ENCODE measurements at places on chromosomes 2 and 18. TPM values are rescaled to one million over a fixed set of nuclear protein-coding genes. Genes with fewer than 3 reads are reported as not detected.

DNA sequence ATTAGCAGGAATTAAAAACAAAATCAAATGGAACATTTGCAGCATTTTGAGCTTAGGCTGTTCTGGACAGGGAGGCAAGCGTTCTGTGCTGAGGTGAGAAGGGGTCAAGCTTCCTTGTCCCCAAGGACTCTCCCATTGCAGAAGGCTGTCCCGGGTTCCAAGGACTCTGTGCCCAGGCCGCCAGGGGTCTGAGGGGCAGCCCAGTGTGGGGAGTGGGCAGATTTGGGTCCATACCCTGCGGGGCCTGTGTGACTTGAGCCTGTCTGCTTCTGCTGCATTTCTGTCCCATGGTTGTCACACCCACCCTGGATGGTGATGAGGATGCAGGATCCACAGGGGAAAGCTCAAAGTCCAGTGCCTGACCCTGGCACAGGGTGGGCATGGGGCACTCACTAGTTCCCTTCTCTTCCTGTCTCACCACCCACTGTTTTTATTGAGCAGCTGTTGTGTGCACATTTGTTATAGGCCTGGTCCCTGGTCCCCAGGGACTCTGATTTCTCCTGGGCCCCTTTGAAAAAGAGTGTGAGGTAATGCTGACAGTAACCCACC, 211.4 kb upstream of the HS6ST1 start:
- DNase-seq = no peak

Gene CYP27C1
- 0.11 TPM for total RNA-seq

DNA sequence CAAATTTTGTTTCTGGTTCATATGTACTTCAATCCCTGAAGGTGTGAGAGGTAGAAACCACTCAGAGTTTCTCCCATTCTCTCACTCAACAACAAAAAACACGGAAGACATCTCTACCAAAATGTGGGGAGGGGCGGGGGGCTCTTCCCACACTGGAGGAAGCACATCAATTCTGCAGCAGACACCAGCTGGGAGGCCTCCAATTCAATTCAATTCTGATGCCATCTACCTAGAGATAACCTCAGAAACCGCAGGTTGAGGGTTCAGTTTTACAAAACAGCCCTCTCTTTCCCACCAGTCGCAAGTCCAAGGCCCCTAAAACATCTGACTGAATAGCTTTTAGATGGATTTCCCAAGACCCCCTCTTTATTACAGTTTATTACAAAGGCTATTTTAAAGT, 7.0 kb upstream of the MCFD2 start:
- no peak for DNase-seq

GRCh38 chr2:36597532-36598377, at the start of gene FEZ2:
Gene FEZ2, minus strand, starts transcription at chr2:36598168. Its CDS starts 26 bp downstream, at chr2:36598142.
- peak; percentile 95 for DNase-seq

DNA sequence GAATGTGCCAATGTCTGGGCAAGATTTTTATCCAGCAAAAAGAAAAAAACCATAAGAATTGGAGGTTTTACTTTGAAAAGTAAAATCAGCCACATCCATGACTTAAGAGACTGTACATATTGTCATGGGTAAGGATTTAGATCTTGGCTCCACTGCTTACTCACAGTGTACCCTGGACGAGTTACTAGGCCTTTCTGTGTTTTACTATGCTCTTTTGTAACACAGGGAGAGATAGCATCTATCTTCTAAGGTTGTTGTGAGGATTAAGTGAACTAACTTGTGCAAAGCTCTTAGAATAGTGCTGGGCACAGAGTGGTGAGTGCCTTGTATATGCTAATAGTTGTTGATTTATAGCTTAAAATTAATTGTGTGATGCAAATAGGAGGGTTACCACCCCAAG, 255.9 kb downstream of the NEDD4L start:
- no peak for DNase-seq

Gene SKA1
- 1.8 TPM for total RNA-seq

DNA sequence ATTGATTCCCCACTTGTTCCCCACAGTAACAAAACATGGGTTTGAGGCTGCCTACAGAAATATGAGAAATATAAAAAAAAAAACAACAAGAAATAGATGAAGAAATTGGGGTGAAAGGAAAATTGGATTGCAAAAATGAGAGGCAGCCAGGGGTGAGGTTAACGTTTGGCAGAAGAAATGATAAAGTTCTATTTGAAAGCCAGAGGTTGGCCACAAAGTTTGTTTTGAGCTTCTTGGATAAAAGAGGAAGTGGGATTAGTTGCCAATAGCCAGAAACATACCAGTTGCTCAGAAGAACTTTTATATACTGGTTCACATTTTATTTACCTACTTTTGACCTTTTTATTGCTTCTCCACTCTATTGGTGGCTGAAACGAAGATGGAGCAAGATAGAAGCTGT, 67.5 kb downstream of the FASTKD2 start:
- no peak for DNase-seq

Gene ELOA2
- total RNA-seq = not detected

- DNase-seq = no peak
Observed at GRCh38 chr2:196389670-196390069, 218.3 kb upstream of the STK17B start.

Gene CCDC74A
- total RNA-seq = 2.5 TPM
